NAMALWA (cell line): ENCODE measurements at places on chromosomes 13 and 19.

DNA sequence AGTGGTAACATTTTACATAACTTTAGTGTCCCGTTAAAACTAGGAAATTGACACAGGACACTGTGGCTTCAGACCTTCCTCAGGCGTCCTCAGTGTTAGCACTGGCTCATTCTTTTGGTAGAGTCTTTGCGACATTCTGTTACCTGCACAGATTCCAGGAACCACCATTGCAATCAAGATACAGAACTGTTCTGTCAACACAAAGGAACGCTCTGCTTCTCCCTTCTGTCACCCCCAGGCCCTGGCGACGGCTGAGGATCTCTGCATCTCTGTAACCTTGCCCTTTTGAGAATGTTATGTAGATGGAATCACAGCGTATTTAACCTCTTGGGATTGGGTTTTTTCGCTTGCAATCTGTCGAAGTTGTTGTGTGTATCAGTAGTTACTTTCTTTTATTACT, 22.6 kb downstream of the KDM4B start:
- DNase-seq: no peak

DNA sequence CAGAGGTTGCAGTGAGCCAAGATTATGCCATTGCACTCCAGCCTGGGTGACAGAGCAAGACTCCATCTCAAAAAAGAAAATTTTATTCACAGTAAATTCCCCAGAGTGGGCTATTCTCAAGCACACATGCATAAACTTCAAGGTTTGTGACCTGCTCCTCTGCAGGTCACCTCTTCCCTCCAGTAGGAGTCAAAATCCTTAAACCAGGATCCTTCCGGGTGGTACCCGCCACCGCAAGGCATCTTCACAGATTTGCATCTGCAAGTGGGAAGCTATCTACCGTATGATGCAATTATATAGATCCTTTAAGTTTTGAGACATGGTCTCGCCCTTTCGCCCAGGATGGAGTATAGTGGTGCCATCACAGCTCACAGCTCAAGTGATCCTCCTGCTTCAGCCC, 3.0 kb upstream of the ECH1 start:
- no peak for DNase-seq

DNA sequence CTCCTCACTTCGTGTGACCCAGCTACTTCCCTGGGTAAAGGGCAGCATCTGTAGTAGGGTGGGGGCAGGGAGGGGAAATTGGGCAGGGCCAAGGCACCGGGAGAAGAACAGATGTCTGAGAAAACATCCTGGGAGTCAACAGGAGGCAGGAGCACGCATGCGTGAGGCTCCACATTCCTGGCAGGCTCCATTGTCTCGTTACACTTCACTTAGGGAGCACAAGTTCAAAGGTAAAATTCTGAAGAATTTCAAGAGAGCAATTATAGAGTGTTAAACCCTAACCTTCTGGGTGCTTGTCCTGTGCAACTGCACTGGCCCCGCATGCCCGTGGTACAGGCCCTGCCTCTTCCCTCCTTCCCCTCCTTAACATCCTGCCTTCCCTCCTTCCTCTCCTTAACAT, 79.6 kb upstream of the POMP start:
- DNase-seq: no peak

DNA sequence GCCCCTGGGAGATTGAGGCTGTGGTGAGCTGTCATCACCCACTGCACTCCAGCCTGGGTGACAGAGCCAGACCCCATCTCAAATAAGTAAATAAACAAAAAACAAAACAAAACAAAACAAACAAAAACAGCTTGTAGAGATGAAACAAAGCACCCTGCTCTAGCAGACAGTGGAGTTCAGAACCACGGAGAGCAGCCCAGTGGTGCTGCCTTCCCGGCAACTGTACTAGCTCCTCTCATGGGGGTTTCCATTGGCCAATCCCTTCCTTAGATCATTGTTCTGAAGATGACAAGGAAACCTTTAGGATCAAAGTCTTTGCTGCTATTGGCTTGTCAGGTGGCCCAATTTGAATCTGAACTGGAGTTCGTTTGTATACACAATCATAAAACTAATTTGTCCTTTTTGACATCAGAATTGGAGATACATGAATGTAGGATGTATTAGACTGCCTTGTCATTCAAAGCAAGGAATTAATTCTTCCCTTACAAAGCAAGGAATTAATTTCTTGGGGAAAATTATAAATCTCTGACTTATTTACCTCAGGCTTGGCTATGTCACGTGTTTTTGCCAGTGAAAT, 19.7 kb upstream of the SYCN start:
- DNase-seq: peak; percentile 45

- no peak for DNase-seq
Observed at GRCh38 chr13:112655913-112656312, 33.9 kb upstream of the ATP11A start.

DNA sequence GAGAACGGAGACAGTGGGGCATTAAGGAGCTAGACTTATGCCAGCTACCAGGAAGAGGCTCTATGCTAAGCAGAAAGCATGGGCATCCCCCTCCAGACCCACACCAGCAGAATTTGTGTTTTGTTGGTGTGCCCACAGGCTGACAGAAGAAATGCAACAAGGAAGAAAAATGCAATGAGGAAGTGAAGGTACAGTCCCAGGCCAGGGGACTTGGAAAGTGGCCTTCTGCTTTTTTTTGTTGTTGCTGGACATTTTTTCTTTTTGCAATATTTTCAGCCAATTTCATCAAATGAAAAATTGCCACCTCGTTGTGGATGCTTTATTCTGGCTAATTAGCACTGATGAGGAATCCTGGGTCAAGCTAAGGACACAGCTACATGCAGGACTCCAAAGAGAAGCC, 167.7 kb downstream of the TSHZ3 start:
- no peak for DNase-seq

DNA sequence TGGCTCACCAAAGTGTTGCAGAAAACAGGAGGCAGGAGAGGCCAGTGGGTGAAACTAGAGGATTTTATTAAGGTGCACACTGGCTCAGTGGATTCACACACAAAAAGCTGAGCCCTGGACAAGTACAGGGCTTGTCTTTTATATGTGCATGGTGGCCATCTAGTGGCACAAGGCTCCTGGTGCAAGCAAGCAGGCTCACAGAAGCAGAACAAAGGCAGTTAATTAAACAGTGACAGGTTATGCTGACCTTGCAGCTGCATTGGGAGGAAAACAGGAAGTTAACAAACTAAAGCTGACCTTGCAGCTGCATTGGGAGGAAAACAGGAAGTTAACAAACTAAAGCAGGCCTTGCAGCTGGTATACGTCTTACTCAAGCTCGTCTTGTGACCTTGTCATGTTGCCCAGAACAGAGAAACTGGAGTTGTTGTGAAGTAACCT, 65.3 kb upstream of the ZNF681 start:
- DNase-seq: peak; percentile 97

- DNase-seq: peak; percentile 27
Observed at GRCh38 chr19:6164906-6165531, 29.6 kb downstream of the ACSBG2 start.

DNA sequence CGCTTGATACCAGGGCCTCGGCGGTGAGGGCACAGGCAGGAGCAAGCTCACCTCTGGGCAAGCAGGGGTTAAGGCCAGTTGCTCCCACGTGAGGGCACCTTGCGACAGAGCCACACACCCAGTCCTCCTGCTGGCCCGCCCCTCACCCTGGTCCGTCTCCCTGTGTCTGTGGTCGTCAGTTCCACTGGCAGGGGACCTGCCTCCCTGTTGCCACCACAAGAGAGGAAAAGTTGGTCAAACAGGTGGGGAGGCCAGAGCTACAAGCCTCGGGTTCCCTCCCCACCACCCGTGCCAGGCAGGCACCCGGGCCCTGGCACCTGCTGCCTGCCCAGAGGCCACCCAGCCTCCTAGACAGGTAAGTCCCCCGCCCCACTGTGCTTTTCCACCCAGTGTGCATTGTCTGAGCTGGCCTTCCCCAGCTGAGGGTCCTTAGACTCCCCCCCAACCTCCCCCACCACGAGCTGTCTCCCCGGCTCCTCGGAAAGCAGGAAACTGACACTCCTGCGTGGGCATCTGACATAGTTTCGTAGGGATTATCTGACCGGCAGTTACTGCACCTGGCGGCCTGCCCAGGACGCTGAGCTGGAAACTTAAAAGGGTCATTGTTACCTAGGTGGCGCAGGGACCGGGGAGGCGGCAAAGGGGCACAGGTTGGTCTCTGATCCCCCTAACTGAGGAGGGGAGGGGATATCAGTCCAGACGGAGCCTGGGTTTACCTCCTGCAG, at the start of gene TJP3:
Gene TJP3, plus strand, starts transcription at position 178 of the 725 bp plus-strand sequence. CDS start 20,049 bp downstream, outside the sequence.
- DNase-seq: no peak

DNA sequence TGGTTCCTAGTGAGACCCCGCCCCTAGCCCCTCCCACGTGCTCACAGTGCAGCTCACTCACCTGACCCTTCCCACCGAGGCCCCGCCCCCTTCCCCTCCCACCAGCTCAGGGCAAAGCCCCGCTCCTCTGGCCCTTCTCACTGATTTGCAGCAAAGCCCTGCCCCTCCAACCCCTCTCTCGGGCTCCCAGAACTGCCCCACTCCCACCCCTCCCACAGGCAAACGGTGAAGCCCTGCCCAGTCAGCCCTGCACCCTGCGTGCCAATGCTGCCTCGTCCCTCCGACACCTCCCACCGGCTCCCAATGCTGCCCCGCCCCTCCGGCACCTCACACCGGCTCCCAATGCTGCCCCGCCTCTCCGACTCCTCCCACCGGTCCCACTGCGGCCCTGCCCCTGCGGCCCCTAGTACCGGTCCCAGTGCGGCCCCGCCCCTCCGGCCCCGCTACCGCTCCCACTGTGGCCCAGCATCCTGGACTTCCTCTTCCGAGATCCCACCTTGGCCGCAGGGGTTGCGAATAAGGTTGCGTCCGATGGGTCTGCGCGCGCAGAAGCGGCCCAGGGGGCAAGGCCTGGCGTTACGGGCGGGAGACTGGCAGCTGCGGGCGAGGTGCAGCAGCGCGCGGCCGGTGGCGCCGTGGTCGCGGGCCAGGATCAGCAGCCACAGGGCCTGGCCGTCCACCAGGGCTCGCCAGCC, 834 bp downstream of the FBXO27 start:
- peak; percentile 89 for DNase-seq

DNA sequence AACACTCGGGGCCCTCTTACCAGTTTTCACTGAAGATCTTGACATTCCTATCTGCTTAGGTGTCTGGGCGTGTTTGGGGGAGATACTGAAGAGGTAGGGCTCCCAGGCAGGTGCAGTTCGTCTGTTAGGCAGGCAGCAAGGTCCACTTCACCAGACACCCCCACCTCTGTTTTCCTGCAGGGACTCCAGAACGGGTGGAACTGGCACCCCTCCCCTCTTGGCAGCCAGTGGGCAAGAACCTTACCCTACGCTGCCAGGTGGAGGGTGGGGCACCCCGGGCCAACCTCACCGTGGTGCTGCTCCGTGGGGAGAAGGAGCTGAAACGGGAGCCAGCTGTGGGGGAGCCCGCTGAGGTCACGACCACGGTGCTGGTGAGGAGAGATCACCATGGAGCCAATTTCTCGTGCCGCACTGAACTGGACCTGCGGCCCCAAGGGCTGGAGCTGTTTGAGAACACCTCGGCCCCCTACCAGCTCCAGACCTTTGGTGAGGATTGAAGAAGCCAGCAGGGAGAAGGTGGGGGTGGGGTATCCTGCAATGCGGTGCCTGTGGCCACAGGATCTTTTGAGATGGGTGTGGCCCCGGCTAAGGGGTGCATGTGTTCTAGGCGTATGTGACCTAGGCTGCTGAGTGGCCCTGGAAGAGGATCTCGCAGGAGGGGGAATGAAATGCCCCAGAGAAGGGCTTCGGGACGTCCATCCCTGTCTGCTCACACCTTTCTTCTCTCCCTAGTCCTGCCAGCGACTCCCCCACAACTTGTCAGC, 3.3 kb upstream of the ICAM4 start:
- no peak for DNase-seq

DNA sequence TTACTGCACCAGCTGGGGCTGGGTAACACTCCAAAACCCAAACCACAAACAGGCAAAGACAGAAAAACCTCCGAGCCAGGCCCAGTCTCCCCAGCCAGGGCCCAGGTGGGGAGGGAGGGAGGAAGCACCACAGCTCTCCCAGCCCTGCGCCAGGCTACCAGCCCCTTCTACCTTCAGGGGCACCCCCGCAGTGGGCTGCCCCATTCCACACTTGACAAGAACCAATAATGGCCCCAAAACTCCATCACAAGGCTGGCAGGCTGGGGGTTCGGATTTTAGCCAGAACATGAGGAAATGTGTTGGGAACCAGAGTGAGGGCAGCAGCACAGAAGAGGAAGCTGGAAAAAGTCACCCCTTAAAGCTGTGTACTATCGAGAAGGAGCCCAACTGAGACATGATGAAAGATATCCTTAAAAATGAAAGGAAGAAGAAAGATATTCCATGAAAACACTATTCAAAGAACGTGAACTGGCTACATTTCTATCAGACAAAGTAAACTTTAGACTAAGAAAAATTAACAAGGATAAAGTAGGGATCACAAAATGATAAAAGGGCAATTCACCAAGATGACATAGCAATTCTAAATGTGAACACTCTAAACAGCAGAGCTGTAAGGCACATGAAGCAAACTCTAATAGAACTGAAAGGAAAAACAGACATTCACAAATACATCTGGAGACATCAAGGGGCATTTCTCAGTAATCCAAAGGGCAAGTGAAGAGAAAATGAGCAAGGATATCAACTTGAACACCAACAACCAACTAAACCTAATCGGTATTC, 12.9 kb downstream of the TUBGCP3 start:
- no peak for DNase-seq

- DNase-seq: no peak
Observed at GRCh38 chr13:44350775-44351504, 22.7 kb upstream of the SERP2 start.

- peak; percentile 5 for DNase-seq
Observed at GRCh38 chr13:52780092-52780491, 40.5 kb upstream of the CNMD start.

DNA sequence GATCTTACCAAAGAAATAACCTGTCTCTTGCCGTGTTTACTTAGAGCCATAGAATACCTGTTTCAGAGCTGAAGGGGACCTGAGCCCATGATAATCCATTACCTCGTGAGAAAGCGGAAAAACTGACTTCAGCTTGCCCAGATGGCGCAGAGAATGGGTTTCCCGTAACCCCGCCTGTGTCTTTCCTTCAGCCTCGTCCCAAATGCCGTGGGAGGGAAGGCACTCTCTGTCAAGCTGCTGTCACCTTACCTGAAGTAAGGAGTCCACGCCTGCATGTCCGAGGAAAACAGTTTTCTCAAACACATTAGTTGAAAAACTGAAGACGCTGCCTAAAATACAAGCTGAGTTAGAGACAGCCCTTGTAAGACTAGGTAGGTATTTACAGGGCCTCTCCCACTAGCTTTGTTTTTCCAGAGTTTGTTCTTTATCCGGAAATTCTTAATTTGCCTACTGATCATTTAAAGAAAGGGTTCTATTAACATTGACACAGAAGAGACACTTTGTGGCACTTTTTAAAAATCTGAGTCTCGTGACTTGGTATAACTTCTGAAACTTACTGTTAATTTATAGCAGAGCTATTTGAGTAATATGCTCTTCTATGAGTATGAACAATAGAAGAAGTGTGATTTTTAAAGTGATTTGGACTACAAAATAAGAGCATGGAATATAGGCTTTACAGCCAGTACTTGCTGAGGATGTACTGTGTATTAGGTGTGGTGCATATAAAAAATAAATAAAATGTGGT, 1.3 kb upstream of the INTS6 start:
- no peak for DNase-seq

DNA sequence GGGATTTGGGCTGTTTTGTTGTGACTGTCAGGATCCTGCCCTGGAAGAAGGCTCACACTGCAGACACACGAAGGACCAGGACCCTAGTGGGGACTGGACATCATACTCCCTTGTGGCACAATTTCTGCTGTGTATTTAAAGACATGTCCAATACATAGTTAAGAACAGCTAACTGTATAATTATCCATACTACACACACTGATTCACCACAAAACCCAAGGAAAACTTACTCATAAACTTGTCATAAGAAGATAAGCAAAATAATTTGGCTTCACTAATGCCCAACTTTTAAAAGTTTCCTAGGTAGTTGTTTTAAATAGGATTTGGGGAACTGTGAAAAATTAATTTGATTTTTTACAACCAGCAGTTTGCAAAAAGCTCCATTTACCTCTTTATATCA, 46.1 kb downstream of the LATS2 start:
- no peak for DNase-seq
